Mesothelial cell of epicardium (in vitro differentiated cells): ENCODE measurements at places on chromosomes 3 and 15.

DNA sequence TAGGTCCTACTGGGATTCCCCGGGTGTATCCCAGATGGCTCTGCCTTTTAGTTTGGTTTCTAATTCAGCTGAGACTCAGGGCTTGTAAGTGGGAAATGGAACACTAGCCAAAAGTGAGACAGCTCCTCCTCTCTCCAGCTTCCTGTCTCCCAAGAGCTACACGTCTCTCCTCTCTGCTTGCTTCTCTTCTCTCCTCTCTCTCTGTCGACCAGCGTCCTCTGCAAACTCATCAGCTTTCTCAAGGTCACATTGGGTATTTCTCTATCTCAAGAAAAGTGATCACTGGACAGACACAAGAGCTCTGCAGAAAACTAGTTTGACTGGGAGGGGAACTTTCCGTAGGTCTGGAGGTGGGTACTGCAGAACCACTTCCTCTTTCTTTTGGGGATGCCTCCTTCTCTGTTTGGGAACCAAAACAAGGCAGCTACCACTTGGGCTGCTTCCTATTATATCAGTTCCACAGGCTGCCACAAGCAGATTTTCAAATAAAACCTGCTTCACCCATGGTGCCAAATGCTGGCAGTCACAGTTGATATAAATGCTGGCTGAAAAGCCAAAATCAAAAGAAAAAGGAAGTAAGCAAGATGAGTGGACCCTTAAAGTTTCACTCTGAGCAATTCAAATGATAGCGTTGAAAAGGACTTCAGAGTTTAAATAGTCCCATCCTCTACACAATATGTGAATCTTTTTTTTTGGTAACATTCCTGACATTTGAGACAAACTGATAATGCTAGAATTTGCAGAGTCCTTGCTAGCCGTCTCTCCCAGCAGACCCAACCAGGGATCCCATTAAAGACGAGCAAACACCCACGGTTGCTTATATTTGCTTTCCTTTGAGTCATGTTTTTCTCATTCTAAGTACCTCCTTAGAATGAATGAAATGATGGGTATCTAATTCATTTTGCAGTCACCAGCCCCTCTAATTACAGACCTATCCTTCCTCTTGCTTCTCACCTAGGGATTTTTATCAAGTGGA lies 7.2 kb upstream of the DYNC1LI1 start:
- no peak for DNase-seq

DNA sequence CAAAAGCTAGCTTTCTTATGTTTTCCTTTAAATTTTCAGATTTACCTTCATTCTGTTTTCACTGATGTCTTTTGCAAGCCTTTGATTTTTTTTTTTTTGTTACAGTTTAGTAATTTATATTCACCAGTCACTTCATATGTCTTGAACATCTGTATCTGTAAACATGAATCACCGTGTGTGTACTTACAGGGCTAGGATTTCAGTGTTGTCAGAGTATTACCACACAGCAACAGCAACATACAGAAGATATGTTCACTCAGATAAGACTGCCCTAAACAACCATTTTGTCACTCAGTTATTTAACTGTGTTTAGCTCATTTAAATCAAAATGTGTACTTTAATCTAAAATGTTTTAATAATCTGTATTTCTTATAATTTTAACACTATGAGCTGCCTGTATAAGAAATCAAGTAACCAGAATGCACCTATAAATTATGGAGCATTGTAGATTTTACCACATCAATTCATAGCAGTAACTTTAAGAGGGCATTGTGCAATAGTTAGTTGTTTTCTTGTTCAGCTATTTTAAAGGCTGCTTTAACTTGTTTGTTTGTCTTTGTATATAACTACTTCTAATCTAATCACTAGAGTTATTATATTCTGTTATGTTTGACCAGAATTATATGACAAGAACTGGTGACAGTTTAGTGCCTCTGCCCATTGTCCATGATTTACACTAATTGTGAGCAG lies 50.4 kb downstream of the GHSR start:
- DNase-seq = no peak

DNA sequence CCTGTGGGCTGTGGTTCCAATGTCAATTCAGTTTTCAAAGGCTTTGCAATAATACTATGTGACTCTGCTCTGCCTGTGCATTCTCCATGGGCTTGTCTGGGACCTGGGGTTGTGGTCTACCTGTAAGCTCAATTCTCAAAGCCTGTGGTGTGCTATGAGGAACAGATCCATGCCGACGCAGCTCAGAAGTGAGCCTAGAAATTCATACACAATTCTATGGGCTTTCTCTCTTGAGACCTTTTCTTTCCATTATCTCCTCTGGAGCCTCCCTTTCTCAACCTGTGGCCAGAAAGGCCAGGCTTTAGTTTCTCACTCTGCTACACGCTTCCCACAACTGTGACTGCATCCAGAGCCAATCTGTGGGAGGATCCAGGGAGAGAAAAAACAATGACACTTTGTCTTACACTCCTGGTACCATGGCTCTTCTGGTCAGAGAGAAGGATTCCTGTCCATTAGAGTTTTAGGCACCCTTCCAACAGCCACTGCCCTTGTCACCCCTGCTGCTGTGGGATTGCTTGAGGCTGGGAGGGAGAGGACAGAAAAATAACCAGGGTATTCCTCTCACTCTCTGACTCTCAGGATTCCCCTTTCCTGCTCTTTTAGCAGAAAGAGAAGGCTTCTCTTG lies 34.1 kb upstream of the KLF13 start:
- no peak for DNase-seq

DNA sequence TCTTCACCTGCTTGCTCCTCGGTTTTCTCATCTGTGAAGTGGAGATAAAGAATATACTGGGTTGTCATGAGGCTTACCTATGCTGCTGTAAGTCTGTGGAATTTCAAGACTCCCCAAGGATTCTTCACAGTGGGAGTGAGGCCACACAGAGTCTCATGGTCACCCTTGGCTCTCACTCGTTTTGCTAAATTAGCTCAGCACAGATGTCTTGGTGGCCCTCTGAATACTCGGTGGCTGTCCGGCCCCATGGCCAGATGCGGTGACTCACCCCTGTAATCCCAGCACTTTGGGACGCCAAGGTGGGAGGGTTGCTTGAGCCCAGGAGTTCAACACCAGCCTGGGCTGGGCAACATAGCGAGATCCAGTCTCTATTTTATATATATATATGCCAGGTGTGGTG lies 5.0 kb upstream of the CHCHD6 start:
- DNase-seq = no peak

DNA sequence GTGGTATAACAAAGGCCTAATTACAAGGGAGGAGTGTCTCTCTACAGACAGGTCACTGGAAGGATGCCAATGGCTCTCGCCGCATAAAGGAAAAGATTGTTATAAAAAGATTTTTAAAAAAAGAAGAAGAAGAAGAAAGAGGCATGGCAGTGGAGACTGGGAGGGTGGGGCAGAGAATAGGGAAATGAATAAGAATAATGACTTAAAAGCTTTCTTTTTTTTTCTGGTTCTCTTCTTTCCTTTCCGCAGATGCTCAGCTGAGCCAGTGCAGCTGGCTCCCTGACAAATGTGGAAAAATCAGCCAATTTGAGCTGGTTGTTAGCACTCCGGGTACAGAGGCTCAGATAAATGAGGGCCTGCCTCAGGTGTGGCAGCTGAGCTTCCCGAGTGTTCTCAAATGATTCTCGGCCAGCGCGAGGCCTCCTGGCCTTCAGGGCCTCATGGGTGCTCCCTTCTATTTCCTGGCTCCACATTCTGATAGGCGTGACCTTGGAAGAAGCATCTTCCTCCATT lies 234.1 kb downstream of the RORA start:
- no peak for DNase-seq

- no peak for DNase-seq
Observed at GRCh38 chr3:66377800-66378199, 123.0 kb downstream of the LRIG1 start.

DNA sequence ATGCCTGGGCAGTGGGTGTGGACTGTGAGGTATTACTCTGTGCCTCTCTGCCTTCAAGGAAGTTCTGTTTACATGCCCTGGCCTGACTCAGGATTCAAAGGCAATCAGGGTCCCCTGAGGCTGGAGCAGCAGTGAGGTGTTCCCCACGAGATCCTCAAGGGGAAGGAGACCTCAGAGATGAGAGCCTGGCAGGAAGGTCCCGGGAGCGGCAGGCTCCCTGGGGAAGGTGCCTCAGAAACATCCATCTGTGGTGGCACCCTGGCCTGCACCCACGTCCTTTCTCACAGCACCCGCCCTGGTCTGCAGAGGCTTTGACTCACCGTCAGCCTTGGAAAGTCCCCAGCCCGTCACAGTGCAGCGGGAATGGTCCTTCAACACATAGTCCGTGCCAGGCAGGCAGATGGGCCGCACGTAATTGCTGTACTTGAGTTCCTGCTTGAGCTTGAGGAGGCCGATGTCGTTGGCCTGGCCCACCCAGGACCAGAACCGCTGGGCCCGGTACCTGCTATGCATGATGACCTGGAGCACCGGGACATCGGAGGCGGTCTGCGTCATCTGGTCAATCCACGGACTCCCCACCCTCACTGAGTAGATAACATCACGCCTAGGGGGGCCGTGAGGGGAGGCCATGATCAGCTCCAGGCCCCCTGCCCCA lies 3.6 kb downstream of the PRSS50 start:
- DNase-seq = no peak

- no peak for DNase-seq
Observed at GRCh38 chr15:49380912-49381311, 42.1 kb upstream of the FGF7 start.

DNA sequence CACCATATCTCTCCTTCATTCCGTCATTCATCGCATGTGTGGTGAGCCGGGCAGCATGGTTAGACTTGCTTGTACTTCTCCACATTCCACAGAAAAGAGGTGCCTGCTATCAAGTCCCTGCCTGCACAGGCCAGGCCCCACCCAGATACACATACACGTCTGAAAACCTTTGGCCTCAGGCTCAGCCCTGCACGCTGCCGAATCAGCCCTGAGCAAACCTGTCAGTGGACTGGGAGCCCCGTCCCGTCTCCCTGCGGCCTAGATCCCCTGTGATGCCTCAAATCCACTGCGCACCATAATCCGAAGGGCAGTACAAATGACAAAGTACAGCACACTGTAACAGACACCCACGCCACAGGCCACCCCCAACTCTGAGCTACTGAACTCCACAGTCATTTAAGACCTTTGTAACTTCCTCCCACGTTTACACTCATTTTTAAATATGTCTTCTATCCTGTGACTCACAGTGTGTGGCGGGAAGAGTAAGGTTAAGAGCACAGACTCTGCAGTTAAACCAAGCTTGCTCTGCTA lies 67.1 kb downstream of the MB21D2 start:
- DNase-seq = peak; percentile 45

DNA sequence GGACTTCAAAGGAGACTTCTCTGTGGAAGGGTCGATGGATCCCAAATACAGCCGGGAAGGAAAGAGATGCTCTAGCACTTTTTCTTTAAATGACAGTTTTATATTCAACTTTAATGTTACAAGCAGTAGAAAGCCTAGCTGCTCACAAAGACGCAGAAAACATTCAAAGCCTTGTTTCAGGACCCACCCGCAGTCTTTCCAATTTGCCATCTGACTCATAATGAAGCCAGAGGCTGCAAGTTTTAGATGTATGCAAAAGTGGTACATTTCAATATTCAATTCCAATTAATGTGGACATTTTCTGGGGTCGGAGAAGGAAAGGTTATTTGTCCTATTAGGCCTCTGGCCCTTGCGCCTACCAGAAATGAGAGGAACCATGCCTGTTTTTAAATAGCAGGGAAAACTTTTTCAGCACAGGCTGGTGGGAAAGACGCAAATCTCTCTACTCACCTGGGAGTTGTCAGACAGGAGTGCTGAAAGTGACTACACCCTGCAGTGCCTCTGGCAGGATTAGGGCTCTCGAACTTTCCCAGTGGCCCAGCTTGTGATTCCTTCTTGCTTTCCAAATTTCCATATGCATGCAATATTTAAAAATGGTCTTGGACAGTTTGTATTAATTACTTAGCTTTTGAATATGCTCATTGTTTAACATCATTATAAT lies 117.4 kb upstream of the MBNL1 start:
- no peak for DNase-seq

GRCh38 chr3:66479532-66479947 lies 21.3 kb downstream of the LRIG1 start:
- no peak for DNase-seq

DNA sequence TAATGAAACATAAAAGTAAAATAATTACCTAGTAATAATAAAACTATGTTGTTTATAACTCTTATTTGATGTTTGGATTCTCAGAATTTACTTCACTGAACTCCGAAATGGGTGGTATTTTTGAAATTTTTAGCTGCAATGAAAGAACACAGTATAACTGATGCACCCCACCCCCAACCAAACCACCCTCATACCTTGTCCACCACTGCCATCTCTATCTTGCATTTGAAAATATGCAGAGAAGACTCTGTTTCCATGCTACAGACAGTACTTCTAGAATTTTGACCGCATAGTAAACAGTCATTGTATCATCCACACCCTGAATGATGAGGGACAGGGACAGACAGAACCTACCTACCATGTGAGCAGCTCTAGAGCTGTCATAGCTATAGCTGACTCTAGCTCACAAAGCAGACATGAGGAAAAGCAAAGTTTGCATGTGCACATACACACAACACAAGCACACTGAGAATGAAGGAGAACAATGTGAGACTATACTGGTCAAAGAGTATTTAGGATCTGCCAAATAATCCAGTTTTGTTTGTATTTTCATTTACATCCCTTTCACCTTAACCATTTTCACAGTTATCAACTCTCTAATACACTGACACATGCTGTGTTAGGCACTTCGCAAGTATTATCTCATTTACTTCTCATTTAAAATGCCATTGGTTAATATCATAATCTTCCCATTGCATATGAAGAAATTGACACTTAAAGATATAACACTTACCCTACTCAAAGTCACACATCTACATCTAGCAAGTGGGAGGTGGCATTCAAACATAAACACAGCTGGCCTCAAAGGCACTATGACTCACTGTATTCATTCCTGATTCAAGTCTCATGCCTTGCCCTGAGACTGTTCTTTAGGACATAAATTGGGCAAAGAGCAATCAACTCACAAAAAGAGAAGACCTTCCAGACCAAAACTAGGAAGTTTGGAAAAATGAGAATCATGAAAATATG lies 1014.7 kb upstream of the CFAP20DC start:
- DNase-seq = no peak

GRCh38 chr3:27616031-27616430 lies 106.1 kb downstream of the EOMES start:
- no peak for DNase-seq

DNA sequence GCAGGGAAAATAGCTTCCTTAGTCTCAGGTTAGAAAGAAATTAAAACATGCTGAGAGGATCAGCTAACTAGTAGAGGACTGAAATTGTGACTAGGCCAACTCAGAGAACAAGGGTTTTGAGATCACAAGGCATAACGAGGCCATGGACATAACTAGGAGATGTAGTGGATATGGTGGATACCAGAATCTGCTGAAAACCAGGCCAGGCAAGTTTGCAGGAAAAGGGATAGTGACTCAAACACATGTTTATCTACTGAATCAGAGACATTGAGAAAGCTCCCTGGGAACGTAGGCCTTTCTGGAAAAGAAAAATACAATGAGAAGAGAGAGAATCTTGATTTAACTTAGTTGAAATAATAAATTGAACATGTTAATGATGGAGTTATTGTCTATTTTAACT lies 326.5 kb upstream of the GBE1 start:
- DNase-seq = no peak

GRCh38 chr3:16511681-16512434 lies 1.6 kb downstream of the RFTN1 start:
- no peak for DNase-seq
